Breast epithelium (tissue), 4 donors: ENCODE measurements at places on chromosomes 7 and 10.

- no peak for DNase-seq
These were observed 22.2 kb downstream of the PLA2G12B start for GRCh38 chr10:72932259-72933015.

DNA sequence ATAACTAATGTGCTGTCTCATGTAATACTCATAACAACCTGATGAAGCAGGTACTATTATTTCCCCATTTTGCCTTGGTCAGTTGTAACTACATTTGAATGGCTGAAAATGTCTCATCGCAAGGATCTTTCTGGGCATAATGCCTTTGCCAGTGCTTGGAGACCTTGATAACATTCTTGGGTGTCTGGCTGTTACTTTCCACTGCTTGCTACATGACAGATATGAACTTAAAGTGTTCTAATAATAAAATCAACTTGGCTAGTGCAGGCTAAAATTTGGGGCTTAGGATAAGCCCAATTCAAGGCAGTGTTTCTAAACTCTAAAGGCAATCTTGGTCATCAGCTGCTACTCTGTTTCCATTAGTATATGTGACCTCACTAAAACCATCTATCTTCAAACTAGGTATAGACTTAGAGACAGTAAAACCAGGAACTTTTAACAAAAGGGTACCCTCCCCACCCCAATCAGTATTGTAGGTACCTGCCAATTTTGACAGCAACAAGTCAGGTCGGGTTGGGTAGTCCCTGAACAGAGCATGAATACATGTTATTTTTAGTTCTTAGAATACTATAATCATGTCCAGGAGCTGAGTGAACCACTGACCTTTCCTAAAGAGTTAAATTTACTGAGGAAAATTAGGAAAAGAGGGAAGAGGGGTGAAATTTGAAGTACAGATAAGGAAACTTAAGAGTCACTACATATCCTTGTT lies 68.2 kb upstream of the AHR start:
- DNase-seq, result no peak

GRCh38 chr7:139118234-139118804 lies 8.8 kb upstream of the ZC3HAV1 start:
- no peak for DNase-seq

GRCh38 chr10:133394801-133395221 lies 854 bp downstream of the MTG1 start:
- DNase-seq, result no peak

DNA sequence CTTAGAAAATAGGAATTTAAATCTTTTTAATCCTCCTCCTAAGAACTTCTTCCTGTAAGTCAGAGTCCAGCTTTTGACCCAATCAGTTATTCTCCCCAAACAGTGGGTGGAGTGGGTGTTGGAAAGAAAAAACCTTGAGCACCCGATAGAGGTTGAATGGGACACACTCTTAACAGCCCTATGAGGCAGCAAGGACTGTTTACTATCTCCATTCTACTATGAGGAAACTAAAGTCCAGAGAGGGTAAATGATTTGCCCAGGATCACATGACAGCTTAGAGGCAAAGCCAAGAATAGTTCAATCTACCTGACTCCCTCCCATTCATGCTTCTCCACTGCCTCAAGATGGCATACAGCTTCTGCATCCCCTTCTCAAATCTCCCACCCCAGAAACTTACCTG lies 57.6 kb upstream of the SLC35B4 start:
- DNase-seq, result no peak

GRCh38 chr7:74006032-74006431 lies 21.9 kb upstream of the ELN start:
- DNase-seq, result no peak

DNA sequence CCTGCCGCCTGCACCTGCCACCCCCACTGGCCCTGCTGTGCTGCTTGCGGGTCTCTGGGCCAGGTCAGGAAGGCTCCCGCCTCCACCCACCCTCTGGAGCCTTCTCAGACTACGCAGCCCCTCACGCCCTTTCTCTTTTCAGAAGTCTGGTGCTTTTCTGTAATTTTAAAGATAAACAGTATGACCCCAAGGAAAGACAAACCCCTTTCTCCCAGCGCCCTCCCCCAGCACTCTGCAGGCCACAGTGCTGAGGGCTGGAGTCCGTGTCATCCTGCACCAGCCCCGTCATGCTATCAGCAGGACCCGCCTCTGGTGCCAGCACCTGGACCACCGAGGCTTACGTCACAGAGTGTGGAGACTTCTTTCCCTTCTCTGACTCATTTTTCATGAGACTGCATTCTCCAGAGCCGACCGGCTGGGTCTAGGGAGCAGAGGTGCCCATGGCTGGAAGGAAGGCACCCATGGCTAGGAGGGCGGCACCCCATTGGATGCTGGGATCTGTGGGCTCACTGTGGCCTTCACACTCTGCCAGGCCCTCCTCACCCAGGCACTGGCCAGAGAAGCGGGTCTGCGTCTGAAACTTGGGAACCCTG lies 53.4 kb downstream of the CFAP46 start:
- peak; percentile 45 for DNase-seq

- DNase-seq, result no peak
These were observed 48.5 kb upstream of the NXPH1 start for GRCh38 chr7:8384901-8385300.

- peak; percentile 37 for DNase-seq
These were observed 125.1 kb downstream of the CDK14 start for GRCh38 chr7:90720984-90721760.

DNA sequence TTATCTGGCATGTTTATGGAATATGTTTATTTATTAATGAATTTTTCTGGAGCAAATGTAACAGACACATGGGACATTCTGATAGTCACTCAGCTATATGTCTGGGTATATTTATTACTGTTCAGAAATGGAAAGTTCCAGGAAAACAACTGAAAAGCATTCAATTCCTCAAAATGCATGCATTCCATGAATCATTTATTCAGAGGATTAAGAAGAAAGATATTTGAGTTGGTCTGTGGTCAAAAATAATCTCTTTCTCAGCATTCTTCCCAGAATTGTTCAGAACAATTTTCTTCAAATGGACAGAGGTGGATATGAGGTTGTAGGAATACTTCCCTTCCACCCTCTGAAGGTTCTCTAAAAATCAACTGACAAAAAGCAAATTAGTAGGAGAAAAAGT lies 97.6 kb upstream of the ITGB1 start:
- DNase-seq, result no peak

DNA sequence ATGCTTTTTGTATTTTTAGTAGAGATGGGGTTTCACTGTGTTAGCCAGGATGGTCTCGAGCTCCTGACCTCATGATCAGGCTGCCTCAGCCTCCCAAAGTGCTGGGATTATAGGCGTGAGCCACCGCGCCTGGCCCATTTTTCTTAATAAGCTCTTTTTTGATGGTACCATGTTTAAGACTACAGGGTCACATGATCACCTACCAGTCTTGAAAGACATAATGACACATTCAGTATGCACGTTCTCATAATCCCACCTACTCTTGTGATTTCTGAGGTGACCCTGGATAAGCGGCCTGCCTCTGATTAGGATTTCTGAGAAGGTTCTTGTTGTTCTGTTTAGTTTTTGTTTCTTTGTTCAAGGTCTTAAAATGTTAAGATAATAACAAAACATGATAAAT lies 43.7 kb upstream of the PLXNA4 start:
- DNase-seq, result no peak

GRCh38 chr7:146875981-146876380 lies 759.4 kb downstream of the CNTNAP2 start:
- DNase-seq, result no peak

DNA sequence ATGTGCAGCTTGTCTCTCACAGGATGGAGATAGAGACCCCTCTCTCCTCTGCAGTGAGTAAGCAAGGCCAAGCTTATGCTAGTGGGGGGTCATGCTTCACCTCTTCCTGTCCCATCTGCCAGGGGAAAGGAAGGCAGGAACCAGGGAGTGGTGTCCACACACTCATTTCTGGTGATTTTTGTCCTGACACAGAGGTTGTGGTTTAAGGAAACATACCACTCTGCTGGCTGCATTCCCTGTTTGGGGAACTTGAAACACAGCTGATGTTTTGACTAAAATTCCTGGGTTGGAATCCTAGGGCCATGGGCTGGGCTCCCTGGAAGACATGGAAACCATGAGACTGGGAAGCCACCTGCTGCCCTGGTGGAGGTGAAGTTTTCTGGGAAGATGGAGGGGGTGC lies 21.4 kb downstream of the C10orf120 start:
- no peak for DNase-seq

GRCh38 chr7:51817694-51818225 lies 501.2 kb upstream of the COBL start:
- DNase-seq, result no peak

- no peak for DNase-seq
These were observed 365.9 kb downstream of the PHTF2 start for GRCh38 chr7:78164459-78164858.

DNA sequence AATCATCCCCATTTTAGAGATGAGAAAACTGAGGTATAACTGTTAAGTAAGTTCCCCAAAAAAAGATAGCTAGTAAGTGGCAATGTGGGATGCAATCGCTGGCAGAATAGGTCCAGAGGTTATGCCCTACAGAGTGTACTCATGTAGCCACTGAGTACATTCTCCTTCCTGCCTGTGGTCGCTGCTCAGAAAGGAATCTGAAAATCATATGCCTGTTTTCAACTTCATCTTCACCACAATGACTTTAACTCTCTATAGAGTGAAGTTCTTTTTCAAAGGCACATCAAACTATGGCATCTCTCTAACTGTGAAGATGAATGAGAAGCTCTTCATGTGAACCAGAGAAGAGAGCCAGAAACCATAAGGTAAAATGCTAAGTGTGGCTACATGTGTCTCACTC lies 162.2 kb upstream of the SLC25A13 start:
- DNase-seq, result no peak

- DNase-seq, result no peak
These were observed 5.5 kb upstream of the CPXM2 start for GRCh38 chr10:123897146-123897545.

DNA sequence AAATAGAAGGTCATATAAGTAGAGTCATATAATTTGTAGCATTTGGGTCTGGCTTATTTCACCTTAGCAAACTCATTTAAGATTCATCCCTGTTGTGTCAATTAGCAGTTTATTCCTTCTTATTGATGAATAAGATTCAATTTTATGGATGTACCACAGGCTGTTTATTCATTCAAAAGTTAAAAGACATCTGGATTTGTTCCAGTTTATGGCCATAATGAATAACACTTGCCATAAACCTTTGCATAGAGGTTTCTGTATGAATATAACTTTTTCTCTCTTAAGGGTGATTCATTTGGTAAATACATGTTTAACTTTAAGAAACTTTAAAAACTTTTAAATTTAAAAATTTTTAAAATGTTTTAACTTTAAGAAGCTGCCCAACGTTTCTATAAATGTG lies 66.4 kb downstream of the CPED1 start:
- no peak for DNase-seq

GRCh38 chr10:33273295-33274002 lies 61.0 kb downstream of the NRP1 start:
- peak; percentile 81 for DNase-seq

DNA sequence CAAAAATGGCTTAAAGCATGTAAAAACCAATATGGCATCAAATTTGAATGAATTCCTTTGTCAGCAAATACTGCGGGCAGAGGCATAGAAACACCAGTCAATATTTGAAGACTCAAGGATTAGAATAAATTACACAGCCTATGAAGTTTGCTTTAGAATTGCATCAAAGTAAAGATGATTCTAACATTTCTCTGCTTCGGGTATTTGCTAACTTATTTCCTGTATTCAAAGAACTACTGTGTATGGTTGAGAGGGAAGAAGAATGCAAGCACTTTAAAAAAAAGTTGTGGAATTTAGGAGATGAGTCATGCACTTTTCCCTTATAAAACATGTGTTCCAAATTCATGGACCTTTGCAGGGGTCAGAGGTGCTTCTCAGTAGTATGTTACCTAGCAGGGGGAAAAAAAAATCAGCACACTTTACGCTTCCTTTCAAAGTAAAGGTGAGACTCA lies 90.1 kb downstream of the PIP4K2A start:
- DNase-seq, result no peak

- no peak for DNase-seq
These were observed 25.1 kb upstream of the FAM170B start for GRCh38 chr10:49158915-49159314.

DNA sequence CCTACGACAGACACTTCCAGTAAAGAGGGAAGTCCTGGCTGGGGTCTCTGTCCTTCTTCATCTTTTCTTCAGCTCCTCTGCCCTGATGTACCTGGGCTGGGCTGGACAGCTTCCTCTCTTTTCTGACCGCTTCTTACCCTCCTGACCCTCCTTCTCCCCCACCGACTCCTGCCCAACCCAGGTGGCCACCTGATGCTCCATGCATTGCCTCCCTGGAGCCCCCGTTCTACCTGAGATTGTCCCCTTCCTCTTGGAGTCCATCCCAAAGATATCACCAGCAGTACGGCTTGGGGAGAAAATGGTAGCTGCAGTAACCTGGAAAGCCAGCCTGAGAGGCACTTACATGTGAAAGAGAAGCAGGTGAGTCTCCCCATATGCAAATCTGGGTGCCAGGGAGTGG lies 566.3 kb downstream of the TCERG1L start:
- no peak for DNase-seq

- no peak for DNase-seq
These were observed 57.4 kb downstream of the NUTM2E start for GRCh38 chr10:79883986-79884385.

GRCh38 chr7:114084472-114085312 lies 165.9 kb upstream of the PPP1R3A start:
- DNase-seq, result no peak

- DNase-seq, result no peak
These were observed 36.6 kb downstream of the PLPP4 start for GRCh38 chr10:120493411-120494312.
